ENCODE measurements at places on chromosomes 2 and 18.

GRCh38 chr2:231714639-231715498 lies 6.5 kb downstream of the PTMA start:
- DNase-seq = peak; percentile 43

GRCh38 chr2:5540856-5541255 lies 151.3 kb upstream of the SOX11 start:
- no peak for DNase-seq

DNA sequence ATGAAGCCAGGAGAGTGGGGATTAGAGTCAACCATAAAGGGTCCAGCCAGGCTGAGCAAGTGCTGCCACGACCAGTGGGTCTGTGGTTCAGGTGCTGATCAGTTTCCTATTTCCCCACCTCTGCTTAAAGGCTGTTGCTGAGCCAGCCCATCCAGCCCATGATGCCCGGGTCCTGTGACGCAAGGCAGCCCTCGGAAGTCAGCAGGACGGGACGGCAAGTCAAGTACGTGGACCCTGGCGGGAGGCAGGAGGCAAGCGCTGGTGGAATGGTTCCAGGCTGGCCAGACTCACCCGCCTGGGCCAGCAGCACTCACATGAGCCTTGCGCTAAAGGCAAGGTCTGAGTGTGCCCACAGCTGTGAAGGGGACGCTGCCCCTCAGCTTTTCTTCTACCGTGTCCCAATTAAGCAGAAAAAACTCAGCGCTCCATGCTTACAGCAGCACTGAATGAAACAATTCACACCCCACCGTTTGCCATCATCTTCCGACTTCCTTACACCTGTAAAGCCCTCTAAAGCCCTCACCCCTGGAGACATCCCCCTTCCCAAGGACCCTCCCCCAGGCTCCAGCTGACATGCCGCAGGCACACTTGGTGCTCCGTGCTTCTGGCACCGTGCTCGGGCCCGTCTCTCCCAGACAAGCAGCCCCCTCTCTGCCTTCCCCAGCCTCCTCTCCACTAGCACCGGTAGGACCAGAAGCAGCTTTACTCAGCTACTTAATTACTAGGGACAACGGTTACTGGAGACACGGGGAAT lies 11.3 kb upstream of the RPL31 start:
- DNase-seq = no peak

DNA sequence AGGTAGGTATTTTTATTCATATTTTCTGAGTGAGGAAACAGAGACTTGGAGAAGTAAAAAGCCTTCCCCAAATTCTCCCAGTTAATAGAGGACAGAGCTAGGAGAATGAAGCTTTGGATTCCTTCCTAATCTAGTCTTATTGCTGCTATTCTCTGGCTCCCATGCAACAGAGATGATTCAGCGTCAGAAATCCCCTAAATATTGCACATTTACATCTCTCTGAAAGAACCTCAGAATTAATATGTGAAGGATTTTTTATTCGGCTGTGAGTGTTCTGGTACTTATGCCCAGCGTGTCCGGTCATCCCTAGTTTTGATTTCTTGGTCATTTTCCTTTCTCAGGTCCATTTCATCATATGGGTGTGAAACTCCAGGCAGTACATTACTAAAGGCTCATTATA lies 91.2 kb upstream of the SESTD1 start:
- DNase-seq = no peak

DNA sequence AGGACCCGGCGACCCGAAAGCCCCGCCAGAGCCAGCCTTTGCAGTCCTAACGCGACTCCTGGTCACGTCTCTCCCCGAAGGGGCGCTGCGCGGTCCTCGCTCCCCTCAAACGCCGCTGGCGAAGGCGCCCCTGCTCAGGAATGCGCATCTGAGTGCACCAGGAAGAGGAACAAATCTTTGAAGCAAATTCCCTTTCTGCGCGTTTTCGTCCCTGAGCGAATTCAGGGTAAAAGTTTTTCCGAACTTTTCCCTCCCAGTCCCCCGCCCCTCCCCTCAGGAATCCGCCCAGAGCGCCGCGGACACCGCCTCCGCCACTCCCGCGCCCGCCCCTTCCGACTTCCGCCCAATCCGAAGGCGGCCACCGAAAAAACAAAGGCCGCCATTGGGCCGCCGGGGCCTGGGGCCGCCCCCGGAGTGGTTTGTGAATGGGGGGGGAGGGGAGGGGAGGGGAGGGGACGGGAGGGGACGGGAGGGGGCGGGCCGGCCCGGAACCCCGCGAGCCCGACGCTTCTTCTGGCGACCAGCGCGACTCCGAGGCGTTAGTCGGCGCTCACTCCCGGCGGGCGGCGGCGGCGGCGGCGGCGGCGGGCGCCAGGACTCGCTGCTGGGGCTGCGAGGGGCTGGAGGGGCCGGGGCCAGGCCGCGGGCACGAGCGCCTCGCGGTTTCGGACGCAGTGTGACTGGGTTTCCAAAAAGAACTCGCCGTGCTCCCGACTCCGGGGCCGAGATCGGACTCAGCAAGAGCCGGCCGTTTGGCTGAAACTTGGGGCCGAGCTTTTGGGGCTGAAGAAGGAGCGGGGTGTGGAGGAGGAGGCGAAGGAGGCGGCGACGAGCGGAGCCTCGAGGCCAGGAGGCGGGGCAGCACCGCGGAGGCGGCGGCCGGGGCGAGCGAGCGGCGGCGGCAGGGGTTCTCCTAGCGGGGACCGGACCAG lies at the start of gene FZD7:
FZD7 (plus strand) TSS at position 539 of the 932 bp plus-strand sequence. CDS start 793 bp downstream, outside the sequence.
- peak; percentile 65 for DNase-seq

DNA sequence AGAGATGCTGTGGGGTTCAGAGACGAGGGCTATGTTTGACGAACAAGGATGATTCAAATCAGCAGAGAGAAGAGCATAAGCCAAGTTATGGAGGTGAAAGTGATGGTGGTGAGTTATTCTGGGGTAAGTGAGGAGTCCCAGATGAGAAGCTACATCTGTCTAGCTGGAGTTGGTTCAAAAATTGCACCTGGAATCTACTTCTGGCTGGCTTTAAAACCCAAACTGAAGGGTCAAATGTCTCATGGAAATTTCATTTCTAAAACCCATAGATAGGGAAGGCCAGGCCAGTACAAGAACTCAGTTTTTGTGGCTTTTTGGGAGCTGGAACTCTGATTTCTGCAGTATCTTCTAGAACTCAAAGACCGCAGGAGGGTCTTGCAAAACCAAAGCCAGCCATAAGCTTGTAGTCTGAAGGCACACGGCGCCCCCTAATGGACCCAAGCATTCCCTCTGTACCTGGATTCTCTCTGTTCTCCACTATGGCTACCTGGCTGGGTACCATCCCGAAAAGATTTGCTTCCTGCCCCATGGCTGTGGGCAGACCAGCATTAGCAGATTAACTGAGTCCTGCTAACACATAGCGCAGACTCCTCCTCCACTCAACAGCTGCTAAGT lies 229.1 kb upstream of the SLC14A2 start:
- no peak for DNase-seq

DNA sequence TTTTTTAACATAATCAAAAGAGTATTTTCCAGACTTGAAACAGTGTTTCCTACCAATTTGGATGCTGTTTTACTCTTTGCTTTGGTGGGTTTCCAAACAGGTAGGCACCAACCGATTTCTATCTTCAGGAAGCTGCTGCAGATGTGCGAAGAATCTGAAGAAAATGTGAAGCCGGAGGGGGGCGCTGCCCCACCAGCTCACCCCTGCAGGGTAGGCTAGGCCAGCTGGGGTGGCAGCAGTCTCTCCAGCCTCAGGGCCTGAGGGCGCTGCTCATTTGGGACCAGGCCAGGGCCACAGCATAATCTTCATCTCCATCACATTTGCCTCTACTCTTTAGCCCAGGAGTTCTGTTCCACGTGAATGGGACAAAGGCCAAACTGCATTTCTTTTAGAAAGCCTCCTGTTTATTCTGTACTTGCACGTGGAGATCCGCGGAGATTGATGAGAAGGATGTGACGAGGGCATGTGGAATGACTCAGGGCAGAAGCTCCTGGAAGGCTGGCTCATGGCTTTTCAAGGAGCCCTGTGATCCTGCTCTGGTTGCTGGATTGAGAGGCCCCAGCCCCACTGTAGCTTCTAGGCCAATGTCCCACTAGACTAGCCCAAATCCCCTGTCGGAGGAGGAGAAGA lies 84.2 kb upstream of the FAM136A start:
- DNase-seq = no peak

GRCh38 chr2:95285542-95285932 lies 11.3 kb downstream of the PROM2 start:
- DNase-seq = no peak

GRCh38 chr2:144796936-144797335 lies 277.0 kb upstream of the ZEB2 start:
- DNase-seq = no peak

DNA sequence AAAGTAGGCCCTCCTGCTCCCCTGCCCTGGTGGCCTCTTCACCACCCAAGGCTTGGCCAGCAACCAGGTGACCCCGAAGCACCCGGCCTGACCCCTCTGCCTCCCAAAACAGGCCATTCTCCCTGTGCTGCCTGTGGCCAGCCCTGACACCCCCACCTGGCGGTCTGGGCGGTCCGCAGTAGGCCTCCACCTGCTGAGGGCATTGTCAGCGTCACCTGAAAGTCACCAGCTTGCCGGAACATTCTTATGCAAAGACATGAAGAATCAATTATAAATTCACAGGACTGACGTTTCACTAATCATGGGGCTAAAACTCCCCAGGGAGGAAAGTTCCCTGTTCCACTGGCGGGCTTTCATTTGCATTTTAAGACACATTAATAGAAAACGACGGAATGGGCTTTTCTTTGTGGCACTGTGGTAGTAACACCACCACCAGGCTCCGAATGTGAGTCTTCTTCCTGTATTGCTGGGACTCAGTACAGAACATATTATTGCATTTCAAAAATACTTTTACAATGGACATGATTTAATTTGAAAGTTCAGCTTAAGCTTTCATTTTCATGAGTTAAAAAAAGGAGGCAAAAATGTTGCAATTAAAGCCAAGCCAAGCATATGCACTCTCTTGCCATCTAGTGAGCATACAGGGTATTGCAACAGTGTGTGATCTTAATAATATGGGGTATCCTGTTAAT lies 57.4 kb downstream of the ADI1 start:
- no peak for DNase-seq

DNA sequence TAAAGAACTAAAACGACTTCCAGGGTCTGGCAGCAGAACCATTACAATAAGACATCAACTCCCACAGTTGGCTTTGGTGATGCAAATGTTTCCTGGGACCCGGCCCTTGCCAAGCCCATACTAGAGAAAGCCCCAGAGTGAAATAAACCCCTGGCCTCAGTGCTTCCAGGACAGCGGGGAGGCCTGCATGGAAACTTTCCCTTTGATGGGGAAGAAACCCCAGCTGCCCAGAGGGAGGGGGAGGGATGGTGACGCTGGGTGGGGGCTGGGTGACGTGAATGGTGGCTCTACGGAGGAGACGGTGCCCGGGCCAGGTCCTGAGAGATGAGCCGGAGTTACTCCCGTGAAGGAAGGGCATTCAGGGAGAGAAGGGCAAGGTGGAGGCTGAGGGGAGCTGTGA lies 27.5 kb downstream of the INHBB start:
- DNase-seq = no peak

GRCh38 chr2:72949642-72950041 lies 32.3 kb downstream of the EMX1 start:
- DNase-seq = no peak

DNA sequence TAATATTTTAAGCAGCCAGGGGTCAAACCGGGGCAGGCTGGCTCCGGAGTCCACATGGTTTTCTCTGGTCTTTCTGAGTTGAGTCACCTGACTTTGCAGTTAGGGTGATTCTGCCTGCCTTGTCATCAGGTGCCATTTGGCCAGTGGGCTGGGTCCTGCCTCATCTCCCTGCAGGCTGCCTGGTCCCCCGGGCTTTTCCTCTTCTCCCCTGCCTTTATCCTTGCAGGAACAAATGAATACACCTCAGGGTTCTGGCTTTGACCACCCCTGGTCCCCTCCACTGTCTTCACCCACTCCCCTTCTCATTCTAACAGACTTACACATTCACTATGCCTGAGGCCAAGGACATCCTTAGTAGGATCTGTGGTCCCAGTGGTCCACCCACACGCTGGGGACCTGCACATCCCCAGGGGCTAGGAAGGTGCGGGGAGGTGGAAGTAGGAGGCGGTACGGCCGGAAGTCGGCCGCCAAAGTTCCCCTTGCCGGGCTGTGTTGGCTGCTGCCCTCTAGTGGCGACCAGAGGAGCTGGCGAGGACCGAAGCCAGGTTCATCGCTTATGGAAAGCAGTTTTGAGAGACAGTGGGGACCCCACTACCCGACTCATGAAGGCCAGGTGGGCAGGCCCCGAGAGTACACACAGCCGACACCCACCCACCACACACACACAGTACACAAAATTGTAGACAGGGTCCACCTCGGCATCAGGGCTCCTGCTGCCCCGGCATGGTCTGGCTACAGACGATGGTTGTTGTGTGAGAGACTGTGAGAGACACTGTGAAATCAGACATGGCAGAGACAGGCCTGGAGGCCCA lies 6.3 kb upstream of the TEX261 start:
- no peak for DNase-seq

- peak; percentile 43 for DNase-seq
Observed at GRCh38 chr2:23380562-23381065, 4.4 kb upstream of the KLHL29 start.

- DNase-seq = no peak
Observed at GRCh38 chr2:34387536-34387935, 788.4 kb upstream of the FAM98A start.

DNA sequence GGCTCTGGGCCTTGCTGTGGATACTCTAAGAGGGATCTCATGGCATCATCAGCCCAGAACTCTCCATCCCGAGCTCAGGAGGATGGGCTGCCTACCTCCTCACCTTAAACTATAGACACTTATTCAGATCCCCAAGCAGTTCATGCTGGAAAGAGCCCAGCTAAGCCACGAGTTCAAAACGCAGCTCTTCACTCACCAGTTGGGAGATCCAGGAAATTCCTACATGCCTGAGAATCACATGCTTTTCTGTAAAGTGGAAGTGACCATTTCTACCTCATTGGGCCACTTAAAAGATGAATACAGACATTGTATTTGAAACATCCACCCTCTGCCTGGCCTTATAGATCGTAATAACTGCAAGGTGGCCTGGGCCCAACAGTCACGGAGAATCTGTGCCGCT lies 6.6 kb downstream of the ATOH8 start:
- DNase-seq = no peak

- no peak for DNase-seq
Observed at GRCh38 chr18:44740000-44740399, 59.3 kb downstream of the SETBP1 start.

DNA sequence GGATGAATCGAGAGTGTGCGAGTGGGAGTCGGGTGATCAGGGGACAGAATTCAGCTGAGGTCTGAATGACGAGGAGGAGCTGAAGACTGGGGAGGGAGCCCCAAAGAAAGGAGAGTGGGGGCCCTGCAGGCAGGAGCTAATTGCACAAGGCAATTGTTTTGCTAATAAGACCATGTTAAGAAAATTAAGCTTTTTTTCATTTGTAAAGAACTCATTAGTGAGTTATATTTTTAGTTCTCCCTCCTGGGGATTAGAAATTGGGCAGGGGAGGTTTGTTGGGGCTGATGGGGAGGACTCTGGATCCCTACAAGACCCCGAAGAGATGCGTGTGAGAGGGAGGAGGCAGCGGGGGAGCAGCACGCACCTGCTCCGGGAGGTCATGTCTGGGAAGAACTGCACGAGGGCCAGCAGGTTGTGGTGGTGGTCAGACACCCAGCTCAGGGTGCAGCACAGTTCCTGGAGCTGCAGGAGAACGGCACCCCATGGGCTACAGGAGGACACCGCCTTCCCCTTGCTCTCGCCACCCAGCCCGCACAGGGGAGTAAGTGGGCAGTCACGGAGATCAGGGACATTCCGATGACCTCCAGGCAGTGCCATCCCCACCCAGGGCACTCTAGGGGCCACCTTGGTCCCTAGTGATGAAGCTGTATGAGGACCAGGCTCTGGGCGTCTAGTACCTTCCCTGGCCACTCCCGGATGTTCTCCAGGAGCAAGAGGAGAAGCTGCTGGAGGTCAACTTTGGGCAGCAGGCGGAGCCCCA lies 51.1 kb upstream of the SEMA4C start:
- DNase-seq = no peak

GRCh38 chr2:181188605-181189004 lies 208.2 kb downstream of the UBE2E3 start:
- DNase-seq = no peak
